ENCODE measurements at places on chromosomes 7 and 10.
A peak's percentile ranks its signal among the peaks of the same experiment; 100 is the strongest.

GRCh38 chr10:104254493-104255310 is at the start of gene GSTO1:
GSTO1 (plus strand) TSS chr10:104254892; CDS start chr10:104254929, 37 bp downstream.
- peak; percentile 95 for DNase-seq

- no peak for DNase-seq
These were observed 214.7 kb downstream of the MAD1L1 start for GRCh38 chr7:2017914-2018568.

GRCh38 chr10:47160967-47161366 is 139.0 kb upstream of the GDF10 start:
- no peak for DNase-seq

- DNase-seq = no peak
These were observed 67.2 kb upstream of the THSD7A start for GRCh38 chr7:11899247-11899646.

GRCh38 chr7:70492625-70493024 is 639.3 kb upstream of the GALNT17 start:
- DNase-seq = no peak

DNA sequence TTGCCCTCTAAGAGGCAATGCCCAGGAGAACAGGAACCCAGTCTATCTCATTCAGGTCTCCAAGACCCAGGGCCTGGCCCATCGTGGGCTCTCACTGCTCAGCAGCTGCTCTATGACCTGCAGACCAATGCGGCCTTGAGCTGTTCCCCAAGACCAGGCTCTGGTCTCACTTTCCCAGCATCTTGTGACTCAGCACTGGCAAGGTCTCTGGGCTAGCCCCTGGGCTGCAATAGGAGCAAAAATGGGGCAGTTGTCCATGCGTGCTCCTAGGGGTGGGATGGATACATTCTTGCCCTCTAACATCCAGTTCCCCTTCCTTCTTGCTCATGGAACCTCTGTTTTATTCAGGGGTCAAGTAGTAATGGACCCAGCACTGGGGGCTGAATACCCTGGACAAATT is 13.5 kb downstream of the GCK start:
- no peak for DNase-seq

- no peak for DNase-seq
These were observed 1.2 kb upstream of the LYZL1 start for GRCh38 chr10:29287635-29288034.

GRCh38 chr10:24723386-24723787 is 300 bp downstream of the ARHGAP21 start:
- DNase-seq = no peak

- DNase-seq = peak; percentile 64
These were observed 145.4 kb downstream of the ARHGAP22 start for GRCh38 chr10:48459270-48460150.

- peak; percentile 100 for DNase-seq
These were observed 43.9 kb downstream of the APBB1IP start for GRCh38 chr10:26481914-26482550.

DNA sequence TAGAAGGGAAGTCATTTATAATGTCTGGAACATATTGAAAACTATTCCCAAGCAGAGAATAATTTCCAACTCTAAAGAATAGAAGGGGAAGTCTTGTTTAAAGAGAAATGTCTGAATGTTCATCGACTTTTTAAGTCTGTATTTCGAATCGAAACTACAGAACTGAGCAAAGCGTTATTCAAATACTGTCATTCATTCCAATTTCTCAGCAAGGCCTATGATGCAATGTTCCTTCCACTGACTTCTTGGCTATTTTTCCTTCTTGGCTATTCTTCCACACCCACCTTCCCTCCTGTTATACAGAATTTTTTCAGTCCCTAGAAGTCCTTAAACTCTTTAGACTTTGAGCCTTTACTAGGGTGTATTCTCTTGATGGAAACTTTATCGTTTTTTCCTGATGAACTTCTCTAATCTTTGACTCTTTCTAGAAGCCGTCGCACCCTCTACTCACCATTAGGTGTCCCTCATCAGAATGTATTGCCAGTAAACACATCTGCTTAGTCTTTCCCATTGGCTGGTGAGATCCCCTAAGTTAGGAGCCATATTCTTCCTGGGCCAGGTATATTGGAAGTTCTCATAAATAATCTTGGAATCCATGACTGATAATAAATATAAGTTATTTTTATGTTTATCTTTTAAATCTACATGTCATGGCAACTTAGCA is 235.7 kb upstream of the CCDC6 start:
- DNase-seq = no peak

DNA sequence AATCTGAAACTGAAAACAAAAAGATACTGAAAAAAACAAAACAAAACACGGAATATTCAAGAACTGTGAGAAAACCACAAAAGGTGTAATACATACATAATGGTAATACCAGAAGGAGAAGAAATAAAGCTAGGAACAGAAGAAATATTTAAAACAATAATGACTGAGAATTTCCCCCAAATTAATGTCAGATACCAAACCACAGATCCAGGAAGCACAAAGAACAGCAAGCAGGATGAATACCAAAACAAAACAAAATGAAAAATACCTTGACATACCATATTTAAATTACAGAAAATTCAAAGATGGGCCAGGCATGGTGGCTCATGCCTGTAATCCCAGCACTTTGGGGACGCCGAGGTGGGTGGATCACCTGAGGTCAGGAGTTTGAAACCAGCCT is 57.7 kb upstream of the PARD3 start:
- DNase-seq = no peak

- no peak for DNase-seq
These were observed 128.6 kb upstream of the PTPRZ1 start for GRCh38 chr7:121744319-121744718.

DNA sequence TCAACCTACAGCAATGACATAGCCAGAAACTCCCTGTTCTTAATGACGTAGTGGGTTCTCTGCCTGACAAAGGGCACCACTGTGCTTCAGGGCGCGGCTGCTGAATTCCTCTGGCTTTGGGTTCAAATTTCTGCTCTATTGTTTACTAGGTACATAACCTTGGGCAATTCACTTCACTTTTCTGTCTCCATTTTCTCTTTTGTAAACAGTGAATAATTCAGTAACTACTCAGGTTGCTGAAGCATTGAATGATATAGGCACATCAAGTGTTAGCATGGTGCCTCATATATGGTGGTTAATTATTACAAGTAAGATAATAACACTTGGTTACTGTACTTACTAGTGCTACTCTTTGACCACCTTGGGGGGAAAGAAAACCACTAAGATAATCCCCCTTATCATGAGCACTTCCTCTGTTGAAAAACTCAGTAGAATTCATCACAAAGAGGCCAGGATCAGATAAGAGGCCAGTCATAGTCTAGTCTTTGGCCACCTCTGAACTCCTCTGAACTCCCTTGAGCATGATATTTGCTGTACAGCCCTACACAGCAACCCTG is 92.0 kb upstream of the AHR start:
- no peak for DNase-seq

DNA sequence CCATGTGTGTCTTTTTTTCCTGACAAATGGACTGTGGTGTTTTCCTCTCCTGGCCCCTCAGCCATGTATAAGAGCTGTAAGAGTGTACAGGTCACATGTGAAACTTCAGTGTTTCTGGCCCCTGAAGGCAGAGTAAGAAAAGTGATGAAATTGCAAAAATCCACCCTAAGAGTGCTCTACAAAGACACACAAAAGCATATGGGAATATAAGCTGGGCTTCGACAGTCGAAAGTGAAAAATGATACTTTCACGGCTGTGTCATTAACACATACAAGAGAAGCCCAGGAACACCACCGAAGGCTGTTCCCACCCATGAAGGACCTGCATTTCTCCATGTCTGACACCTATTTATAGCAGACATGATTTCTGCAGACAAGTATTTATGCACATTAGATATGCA is 192.2 kb downstream of the PARD3 start:
- DNase-seq = no peak

DNA sequence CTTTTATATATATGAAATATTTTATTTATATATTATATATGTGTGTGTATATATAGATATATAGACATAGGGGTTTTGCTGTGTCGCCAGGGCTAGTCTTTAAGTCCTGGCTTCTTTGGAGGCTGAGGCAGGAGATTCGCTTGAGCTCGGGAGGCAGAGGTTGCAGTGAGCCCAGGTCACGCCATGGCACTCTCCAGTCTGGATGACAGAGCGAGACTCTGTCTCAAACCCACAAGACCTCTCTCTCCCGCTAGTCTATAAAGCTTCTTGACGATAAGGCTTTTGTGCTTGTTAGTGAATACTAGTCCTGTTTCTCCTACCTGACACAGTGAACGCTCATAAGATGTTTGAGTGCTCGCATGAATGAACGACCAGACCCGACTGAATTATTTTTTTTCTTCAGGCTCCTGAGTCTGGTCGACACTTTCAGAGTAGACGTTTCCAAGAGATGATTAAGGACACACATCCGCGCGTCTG is 577 bp upstream of the DDX21 start:
- no peak for DNase-seq

- peak; percentile 42 for DNase-seq
These were observed 75.9 kb downstream of the ICA1 start for GRCh38 chr7:8185926-8186683.

DNA sequence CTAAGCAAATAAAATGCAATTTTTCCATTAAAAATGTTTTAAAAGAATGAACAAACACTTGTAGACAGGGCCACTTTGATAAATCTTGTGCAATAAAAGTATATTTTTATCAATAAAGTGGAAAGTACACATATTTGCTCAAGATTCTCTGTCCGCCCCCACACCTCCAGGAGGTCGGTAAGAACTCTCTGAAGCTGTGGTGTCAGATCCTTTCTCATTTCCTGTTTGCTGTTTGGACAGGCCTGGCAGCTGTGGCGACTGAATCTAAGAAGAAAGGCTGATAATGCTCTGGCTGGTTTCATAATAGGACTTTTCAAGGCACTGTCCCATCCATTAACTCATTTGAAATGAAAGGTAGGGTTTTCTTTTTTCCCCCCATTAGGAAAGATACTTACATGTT is 15.3 kb upstream of the ASB4 start:
- no peak for DNase-seq

GRCh38 chr10:104252368-104252767 is 2.3 kb upstream of the GSTO1 start:
- peak; percentile 3 for DNase-seq

- no peak for DNase-seq
These were observed 540.1 kb upstream of the FZD8 start for GRCh38 chr10:36182179-36182566.

- DNase-seq = no peak
These were observed 111.2 kb upstream of the BET1 start for GRCh38 chr7:94115316-94115715.

DNA sequence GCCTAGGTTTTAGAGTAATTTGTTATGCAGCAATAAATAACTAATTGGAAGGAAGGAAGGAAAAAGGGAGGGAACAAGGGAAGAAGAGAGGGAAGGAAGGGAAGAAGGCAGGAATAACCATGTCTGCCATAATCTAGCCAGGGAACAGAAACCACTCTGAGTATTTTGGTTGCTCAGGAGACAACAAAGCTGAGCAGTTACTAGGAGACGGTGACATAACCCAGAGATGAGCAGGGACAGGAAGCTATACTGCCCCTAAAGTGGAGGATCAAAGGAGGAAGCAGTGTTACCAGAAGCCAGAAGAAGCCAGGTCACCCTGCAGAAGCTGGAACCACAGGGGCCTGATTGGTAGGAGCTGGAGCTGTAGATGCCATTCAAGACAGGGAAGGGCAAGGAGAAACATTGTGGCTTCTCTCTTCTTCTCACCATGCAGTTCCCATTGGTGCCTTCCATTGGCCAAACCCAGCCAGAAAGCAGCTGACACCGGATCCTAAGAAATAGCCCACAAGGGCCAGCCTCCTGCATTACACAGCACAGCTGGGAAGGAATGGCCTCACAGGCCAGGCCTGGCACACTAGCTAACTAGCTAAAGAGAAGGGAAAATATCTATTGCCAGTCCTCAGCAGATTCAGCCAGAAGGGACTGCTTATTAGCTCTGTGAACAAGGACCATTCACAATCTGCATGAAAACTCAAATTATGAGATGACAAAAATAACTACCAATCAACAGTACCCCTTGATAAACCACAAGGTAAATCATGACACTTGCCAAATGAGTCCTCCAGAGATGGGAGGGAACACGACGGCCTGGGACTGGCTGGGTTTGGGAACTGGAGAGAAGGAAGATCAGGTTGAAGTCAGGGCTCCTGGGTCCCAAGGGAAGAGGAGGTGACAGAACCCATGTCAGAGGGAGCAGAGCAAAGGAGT is 184.5 kb upstream of the NFE2L3 start:
- peak; percentile 37 for DNase-seq

All from Kasumi-1 (cell line).